ENCODE measurements at places on chromosomes 6 and 20.

DNA sequence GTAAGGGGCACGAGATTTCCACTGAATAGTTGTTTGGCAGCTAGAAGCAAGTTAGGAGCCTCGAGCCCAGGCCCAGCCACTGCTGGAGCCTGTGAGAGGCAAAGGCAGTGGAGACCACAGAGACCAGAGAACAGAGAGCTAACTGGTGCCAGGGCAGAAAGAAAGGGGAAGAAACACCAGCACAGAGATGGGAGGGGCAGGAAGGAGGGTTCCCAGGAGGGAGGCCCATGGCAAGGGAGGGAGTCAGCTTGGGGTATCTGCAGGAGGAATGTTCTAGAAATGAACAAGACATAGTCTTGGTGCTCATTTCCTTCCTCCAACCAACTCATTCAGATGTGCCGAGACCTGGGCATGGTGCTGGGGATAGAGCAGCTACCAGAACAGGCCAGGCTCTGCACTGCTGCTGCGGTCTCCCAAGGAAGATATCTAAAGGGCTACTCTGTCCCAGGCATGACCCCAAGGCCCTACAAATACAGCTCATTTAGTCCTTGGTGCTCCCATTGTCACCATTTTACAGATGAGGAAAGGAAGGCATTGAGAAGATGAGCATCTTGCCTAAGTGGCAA, 10.7 kb downstream of the ANGPT4 start:
- DNase-seq: no peak

DNA sequence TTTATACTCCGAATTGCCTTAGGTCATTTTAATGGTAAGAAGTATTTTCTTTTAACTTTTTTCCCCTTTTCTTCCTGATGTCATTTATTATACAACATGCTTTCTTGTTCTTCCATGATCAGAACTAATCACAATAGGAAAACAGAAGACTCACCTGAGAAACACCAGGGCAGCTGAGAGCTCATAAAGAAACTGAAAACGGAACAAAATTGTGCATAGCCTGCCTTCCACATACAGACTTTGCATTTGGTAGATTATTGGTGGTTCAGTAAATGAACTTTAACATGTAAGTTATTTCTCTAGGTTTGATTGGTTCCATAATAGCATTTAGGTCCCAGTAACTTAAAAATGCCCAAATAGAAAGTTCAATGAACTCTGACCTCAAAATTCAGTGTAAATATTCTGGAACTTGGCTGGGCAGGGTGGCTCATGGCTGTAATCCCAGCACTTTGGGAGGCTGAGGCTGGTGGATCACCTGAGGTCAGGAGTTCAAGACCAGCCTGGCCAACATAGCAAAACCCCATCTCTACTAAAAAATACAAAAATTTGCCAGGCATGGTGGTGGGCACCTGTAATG, 161.1 kb upstream of the DTNBP1 start:
- no peak for DNase-seq

GRCh38 chr6:45787384-45787783, 228.3 kb downstream of the CLIC5 start:
- no peak for DNase-seq

DNA sequence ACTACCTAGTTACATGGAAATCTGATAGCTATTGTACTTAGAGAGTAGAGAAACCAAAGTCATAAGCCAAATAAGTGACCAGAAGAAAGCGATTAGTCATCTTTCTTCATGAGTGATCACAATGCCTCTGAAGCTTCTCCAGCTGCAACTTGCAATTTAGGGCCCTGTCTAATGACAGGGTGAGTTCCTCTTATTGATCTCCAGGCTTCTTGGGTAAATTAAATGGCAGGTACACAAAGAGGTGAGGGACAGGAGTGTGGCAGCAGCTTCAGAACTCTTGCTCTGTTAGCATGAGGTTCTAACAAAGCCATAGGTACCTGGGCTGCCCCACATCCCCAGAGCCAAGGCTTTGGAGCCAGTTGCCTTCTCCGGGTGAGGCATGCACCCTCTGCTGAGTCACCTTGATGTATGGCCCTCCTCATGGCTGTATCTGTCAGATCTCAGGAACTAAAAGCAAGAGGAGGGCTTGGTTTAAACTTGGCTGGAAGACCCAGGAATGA, 60.8 kb downstream of the PRDM1 start:
- DNase-seq: no peak

DNA sequence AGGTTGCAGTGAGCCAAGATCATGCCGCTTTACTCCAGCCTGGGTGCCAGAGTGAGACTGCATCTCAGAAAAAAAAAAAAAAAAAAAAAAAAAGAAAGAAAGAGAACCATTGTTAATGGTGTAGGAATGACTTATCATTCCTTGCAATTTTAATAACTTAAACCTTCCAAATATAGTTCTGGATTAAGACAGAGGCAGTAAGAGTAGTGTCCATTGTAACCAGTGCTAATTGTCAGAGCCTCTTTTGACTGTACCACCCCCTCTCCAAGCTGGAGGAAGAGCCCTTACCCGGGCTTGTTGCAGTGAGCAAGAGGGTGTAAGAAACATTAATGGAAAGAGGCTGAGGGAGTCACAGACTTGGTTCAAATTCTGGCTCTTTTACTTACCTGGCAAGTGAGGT, 53.8 kb downstream of the SASH1 start:
- no peak for DNase-seq

DNA sequence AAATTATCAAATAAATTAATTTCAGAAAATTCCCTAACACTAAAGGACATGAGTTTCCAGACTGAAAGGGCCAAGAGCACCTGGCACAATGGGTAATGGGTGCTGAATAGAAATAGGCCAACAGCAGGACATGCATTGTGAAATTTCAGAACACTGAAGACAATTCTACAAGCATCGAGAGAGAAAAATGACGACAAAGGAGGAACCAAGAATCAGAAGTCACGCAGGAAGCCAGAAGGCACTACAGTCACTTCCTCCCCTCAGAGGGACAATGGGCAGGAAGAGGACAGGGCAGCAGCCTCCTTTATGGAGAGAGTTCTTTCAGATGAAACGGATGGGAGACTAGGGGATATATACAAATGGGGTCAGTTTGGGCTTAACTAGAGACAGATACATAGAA, 29.6 kb downstream of the PCNA start:
- DNase-seq: no peak

DNA sequence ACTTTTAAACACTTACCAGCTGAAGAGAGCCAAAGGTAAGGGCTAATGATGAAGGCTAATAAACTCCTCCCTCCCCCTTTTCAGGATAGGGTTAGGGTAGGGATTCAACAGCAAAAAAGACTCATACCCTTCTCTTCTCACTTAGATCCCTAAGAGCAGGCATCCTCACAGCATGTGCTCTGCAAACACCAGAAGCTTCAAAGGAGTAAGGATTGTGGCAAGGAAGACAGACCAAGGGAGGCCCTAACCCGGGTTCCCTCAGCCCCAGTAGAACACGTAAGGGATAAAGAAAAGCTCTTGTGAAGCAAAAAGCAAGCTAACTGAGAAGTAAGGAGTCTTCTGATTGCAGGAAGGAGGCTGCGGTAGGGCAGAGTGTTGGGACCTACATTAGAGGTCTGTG, 11.6 kb downstream of the MAP3K7 start:
- DNase-seq: no peak

GRCh38 chr6:24744911-24745310, 26.0 kb upstream of the C6orf62 start:
- no peak for DNase-seq

DNA sequence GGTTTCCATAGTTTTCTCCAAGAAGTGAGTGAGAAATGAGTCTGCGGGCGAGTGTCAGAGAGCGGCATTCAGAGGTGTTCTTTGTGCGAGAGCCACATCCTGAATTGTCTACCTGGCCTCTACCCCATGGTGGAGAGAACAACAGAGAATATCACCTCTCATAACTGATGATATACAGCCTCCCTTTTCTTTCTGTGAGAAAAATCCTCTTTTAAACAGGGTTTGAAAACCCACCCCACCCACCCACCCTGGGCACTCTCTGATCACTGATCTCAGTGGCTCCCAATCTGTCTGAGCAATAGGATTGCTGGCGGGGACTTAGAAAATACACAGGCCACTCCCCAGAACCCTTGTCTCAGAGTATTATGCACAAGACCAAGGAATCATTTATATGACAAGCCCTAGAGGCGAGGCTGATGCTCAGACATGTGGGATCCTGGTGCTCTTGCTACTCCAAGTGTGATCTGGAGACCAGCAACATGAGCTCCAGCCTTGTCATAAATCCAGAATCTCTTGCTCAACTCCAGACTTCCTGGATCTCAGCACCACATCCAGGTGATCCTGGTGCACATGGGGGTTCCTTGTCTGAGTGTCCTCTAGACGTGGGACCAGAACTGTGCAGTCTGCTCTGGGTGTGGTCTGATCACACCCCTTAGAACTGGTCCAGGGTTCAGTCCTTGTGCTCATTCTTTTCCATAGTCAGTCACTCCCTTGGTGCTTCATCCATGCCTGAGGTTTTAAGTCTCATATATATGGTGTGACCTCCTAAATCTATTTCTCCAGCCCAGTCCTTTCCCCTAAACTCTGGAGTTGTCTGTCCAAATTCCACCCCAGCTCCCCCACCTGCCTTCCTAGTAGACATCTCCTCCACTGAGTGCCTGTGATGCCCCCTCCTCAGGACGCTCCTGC, 5.3 kb downstream of the HLA-B start:
- DNase-seq: no peak

GRCh38 chr6:52537001-52537753, 39.7 kb downstream of the TRAM2 start:
- DNase-seq: no peak

DNA sequence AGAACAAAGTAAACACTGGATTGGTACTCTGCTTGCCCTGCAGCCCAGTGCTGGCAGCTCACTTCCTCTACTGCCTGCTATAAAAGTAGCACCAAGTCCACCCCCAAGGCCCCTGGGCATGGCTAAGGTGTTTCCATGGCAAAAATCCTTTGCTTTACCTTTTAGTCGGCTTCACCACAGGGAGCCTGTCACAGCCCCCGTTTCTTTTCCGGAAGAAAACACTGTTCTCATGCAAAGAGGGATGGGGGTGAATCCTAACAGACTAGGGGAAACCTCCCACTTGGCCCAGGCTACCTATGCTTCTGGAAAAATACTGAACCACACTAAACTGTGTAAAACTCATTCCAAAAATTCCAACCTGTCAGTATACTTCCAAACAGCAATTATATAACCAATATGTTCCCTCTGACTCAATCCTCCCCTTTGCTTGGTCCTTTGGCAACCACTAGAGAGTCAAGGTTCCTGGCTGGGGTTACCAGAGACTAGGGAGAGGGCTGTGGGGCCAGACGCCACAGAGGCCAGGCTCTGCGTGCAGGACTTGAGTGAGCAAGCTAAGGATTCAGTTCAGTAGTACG, 16.1 kb downstream of the PPIL1 start:
- no peak for DNase-seq
